ENCODE measurements at places on chromosomes 2 and 18.

DNA sequence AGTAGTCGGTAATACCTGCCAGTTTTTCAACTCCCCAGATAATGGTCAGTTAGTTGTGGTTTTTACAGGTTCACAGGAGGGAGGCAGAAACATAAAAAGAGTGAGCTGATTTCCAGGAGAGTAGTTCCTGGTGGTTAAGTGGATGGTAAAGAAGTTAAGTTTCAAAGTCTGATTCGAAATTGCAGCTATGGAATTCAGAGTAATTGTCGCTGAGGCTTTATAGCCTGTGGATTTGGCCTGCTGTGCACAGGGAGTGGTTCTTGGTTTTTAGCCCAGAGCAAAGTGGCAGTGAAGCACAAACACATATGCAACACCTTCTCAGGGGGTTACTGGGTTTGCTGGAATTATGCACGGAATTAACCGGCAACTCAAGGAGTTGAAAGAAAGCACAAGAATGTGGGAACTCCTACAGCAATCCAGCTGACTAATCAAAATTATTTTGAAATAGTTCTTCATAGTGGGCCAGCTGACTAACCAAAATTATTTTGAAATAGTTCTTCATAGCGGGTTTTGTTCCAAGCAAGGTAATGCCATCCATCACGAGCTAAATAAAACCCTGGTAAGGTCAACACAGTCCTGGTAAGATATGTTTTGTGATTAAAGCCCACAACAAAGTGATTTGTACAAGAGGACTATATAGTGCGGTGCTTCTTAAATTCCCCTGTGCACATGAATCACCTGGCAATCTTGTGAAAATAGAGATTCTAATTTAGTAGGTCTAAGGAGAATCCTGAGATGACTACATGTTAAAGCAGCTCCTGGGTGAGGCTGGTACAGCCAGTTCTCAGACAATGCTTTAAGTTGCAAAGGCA, 94.4 kb downstream of the SGPP2 start:
- no peak for DNase-seq

DNA sequence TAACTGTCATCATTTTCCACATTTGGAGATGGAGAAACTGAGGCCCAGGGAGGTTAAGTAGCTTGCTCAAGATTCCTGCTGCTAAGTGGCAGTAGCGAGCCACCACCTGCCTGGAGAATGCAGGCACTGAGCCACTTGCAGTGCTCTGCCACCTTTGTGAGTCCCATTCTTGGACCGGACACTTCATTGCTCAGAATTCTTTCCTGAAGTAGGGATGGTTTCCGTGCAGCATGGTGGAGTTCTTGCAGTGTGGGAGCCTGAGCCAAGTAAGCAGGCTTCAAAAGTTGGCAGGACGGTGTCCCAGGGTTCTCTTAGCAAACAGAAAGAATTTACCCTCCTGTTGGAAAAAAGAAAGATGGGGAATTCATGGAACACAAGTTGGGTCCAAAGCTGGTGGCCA, 115.0 kb upstream of the MMADHC start:
- no peak for DNase-seq

DNA sequence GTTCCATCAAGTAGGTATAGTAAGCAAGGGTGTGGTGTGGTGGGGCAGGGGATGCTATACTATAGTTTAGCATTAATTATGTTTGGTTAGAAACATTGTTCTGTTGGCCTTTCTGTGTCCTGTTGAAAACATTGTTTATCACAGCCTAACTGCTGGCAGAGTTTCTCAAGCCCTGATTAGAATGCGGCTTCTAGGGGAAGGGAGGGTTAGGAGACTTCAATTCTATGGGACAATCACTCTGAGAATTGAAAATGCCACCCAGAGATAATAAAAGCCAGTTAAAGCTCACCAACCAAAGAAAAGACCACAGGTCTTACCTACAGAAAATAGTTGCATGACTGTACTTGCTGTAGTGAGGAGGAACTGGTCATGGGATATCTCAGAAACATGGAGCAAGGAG, 19.9 kb upstream of the SMCHD1 start:
- DNase-seq = no peak

GRCh38 chr2:125746321-125747164, 909.4 kb upstream of the GYPC start:
- DNase-seq = no peak

DNA sequence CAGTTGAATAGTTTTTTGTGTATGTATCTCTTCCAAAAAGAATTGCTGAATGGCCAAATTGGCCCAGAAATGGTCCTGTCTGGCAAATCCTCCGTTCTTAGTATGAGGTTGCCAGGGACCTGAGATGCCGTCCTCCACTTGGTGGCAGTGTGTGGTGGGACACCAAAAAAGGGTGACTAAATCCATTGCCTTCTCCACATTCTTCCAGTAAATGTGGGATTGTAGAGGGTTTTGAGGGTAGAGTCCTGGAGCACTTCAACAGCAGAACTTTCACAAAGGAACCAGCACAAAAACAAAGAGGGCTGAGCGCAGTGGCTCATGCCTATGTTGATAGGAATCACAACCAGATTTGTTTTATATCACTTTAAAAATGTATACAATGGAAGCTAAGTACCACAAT, 199.9 kb downstream of the BCL2 start:
- no peak for DNase-seq

DNA sequence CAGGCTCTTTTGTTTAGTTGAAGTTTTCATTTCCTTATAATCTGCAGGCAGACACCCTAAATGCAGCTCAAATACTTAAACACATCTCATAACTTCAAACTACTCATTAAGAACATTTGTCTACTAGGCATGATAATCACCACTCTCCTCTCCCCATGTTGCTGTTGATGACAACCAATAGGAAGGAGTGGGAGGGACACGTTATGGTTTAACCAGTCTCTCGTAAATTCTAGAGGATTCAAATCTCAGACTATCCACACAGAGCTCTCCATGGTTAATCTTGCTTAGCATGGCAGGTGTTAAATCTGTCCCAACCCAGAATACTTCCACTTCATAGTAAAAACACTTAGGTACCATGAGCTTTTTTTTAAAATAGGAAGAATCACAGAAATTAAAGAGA, 127.4 kb upstream of the AQP4 start:
- DNase-seq = no peak

Data from naive thymus-derived CD8-positive, alpha-beta T cell (primary cell).